ENCODE measurements at places on chromosomes 7 and 10.

DNA sequence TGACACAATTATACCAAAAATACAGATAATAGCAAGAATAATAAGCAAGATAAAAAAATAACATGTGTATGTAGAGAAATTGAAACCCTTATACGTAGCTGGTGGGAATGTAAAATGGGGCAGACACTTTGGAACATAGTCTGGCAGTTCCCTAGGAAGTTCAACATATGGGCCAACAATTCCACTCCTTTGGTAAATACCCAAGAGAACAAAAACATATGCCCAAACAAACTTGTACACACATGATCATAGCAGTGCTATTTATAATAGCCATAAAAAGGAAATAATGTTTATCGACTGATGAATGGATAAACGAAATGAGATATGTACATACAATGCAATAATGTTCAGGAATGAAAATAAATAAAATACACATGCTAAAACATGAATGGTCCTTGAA lies 462.4 kb upstream of the SORCS1 start:
- no peak for DNase-seq

- DNase-seq: no peak
Measured at GRCh38 chr7:134480730-134481129, 21.8 kb upstream of the AKR1B1 start.

- peak; percentile 6 for DNase-seq
Measured at GRCh38 chr10:55091691-55092328, 290.8 kb upstream of the PCDH15 start.

DNA sequence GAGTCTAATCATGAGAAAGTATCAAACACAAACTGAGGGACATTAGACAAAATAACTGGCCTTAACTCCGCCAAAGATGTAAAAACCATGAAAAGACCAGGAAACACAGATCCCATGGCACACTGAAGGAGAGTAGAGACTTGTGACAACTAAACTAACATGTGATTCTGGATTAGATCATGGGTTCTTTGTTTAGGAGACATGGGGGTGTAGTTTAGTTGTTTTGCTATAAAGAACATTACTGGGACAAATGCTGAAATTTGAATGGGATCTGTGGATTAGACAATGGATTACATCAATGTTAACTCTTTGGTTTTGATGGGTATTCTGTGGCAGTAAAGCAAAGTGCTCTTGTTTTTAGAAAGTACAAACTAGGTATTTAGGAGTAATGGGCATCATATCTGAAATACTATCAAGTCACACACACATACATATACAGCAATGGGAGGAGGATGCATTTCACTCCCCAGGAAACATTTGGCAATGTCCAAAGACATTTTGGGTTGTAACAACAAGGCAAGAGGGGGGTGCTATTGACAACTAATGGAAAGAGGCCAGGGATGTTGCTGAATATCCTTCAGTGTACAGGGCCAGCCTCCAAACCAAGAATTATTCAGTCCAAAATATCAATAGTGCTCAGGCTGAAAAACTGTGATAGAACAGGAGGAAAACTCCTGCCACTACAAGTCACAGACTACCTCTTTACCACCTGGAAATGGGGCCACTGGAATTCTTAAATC lies 32.4 kb downstream of the WAPL start:
- no peak for DNase-seq

DNA sequence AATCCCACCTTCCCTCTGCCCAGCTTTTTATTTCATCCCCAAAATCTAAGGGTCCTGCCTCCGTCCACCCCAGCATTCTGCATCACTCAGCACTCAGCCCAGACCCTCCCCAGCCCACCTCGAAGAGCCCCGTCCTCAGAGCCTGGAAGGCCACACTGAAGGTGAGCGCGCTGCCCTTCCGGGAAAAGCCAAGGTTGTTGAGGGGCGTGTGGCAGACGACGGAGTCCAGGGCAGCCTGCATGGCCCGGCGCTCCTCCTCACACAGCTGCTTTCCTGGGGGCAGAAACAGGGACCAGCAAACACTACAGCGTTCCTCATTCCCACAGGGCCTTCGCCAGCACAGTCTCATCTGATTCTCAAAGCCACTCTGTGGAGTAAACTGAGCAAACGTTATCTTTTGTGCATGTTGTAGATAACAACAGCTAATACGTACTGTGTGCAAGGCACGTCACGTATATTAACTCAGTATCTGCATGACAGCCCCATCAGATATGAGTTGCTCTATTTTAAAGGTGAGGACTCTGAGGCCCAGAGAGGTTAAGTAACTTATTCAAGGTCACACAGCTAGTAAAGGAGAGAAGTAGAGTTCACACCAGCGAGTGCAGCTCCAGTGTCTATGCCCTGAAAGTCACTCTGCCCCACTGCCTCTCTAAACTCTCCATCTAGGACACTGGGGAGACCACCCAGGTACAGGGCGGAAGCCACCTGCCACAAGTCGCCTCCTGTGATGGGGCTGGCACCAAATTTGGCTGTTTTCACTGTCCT lies 2.8 kb downstream of the TRAPPC14 start:
- DNase-seq: no peak

DNA sequence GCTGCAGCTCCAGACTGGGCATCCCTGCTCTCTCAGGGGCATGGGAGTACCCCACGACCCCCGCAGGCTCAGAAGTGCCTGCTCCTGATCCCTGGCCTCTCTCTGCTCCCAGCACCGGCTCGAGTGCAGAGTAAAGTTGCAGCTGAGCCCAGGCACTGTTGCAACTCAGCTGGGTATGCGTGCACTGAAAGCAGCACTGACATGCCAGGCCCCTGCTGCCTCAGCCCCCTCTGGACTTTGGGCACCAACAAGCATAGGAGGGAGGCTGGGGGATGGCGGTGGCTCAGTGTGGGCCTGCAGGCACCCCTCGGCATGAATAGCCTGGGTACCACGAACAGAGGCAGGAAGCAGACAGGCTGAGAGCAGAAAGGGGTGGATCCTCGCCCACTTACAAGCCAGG lies 295.3 kb downstream of the GRM8 start:
- DNase-seq: no peak

- peak; percentile 22 for DNase-seq
Measured at GRCh38 chr10:45249978-45250693, 65.3 kb downstream of the OR13A1 start.

DNA sequence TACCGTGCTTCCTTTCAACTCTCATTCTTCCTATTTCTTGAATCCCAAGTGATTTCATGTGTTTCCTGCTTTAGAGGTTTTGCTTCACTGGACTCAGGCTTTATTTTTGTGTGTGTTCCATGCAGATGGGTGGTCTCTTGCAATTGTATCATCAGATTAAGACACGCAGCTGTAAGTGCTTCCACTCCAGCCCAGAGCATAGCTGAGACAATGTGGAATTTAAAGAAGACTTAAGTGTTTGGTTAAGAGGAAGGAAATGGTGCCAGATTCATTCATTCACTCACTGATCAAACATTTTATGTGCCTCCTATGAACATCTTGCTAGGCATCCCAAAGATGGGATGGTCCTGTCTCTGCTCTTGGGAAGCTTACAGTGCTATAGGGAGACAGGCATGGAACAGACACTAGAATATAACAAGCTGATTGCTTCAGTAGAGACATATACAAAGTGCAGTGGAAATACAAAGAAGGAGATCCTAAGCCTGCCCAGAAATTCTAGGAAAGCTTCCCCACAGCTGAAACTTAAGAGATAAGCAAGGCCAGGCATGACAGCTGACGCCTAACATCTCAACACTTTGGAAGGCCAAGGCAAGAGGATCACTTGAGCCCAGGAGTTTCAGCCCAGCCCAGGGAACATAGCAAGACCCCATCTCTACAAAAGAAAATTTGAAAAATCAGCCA lies 46.1 kb upstream of the LRRC17 start:
- no peak for DNase-seq

GRCh38 chr7:149209518-149210269 lies 14.3 kb downstream of the ZNF282 start:
- no peak for DNase-seq

GRCh38 chr7:114823290-114823689 lies 98.6 kb upstream of the MDFIC start:
- no peak for DNase-seq

DNA sequence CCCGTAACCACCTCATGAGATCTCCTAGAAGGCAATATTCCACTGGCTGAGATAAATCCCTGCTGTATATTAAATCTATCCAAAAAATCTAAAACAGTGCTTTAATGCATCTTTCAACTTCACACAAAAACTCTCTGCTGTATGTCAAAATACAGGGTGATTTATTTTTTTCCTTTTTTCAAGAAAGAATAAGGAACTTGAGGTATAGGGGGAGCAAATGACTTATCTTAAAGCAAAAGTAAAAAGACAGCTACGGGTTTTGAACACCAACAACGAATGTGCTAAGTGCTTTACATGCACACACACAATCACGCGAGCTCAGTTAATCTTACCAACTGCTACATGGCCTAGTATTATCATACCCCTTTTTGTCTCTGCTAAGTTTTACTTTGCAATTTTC lies 168.9 kb upstream of the PHF14 start:
- no peak for DNase-seq

DNA sequence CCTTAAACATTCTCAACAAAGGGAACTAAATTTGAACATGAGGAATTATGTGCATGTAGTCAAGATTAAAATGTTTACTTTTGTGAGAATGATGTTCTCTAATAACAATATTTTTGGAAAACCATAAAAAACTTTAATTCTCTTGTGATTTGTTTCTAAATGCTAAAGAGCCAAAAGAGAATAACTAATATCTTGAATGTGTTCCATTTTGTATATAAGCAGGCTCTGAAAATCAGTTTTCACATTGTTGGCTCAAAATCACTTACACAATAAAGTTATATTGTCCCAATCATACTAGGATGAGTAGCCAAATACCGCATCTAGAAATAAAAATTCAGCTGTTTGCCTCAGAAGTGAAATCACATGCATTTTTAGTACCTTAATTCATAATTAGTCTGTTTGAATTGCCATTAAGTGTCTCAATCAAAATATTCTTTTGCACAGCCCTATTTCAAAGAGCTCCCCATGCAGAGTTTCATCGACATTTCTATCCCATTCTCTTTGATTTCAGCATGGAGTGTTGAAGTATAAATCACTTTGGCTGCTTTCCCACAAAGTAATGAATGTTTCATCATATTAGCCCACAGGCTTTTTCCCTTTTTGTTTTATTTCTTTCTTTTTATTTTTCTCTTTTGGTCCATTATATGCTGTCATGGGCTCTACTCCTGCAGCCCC lies 420.3 kb upstream of the POM121L12 start:
- DNase-seq: no peak

- DNase-seq: no peak
Measured at GRCh38 chr7:111108496-111108895, 17.6 kb downstream of the LRRN3 start.

DNA sequence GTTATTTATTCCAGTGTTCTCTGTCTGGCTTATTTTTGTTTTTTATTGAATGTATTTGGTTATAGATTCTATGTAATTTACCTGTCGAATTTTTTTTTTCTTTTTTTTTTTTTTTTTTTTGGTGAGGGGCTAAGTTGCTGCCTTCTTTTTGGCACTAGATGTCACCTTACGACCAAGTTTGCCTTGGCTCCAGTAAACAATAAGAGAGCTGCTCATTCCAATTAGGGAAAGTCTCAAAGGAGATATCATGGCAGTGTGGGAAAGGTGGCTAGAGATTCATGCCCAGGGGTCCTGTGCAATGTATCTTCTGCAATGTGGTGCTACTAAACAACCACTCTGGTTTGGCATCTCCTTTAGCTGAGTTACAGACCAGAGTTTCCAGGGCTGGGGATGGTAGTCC lies 84.0 kb downstream of the PTPN20 start:
- DNase-seq: no peak

DNA sequence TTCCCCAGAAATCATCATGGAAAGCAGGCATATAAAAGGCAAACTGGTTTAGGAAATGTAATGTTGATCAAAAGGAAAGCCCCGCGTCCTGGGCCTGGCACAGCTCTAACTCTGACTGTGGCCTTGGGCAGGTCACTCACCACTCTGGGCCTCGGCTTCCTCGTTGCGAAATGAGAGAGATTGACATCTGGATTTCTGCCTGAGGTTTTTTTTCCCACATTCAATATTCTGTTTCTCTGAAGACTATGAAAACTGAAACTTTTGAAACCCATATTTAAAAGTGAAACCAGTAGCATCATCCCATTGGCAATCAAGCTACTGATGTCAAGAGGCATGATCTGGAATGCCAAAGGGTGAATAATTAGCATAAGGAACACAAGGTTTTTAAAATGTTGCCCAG lies 369.7 kb upstream of the NPVF start:
- DNase-seq: no peak

DNA sequence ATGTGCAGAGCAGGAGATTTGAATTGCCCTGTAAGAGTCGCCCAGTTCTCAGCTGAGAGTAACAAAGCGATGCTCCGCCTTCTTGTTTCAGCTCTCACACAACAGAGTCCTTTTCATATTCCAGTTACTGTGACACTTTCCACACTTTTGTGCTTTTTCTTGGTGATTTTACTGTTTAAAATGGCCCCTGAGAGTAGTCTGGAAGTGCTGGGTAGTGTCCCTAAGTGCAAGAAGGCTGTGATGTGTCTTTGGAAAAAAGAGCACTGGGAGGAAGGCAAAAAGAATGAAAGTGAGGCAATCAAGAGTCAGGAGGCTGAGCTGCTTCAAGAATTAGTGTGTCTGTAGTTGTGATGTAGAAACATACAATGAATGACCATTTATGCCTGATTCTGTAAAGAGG lies 201.2 kb upstream of the SEMA3E start:
- no peak for DNase-seq

DNA sequence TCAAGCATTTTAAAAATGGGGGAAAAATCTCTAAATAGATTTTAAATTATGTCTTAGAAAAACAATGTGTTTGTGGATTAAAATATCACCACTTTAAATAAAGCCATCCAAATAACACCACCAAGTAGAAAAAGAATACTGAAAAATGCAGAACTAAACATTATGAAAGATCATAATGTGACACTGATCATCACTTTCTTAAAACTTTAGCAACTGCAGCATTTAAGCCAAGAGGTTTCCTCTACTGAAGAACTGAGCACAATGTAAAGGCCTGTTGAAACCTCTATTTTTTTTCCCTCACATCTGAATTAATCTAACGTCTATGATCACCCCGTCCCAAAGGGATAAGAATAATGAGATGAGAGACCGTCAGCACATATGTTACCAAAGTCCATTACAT lies 18.6 kb downstream of the MINDY3 start:
- no peak for DNase-seq

GRCh38 chr10:35870665-35871310 lies 228.7 kb upstream of the FZD8 start:
- no peak for DNase-seq

DNA sequence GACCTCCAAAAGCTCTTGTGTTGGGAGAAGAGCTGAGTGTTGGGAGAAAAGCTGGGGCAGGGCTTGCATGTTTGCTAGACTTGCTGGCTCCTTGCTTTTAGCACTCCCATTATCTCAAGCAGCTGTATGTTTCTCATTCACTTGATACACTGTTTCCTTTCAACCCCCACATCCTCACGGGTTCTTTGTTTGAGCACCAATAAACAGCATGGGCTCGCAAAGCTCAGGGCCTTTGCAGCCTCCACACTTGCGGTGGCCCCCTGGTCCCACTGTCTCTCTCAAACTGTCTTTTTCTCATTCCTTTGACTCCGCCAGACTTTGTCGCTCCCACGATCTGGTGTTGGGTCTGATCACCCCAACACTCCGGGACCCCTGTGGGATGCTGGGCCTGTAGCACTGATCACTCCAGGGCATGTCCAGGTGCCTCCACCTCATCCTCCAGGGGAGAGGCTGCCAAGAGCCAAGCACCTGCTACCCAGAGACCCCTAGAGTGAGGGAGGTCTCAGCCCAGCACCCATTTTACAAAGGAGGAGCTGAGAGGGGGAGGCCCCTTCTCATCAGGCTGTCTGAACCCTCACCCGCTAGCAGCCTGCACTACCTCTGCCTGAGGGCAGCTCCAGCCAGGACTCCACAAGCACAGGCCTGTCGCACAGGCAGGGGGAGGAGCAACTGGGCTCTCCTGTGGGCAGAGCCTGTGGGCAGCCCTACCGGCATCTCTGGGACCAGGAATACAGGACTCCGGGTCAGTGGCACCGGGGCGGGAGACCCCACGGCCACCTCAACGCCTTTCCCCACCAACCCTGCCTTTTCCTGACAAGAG lies 49.1 kb upstream of the MSMB start:
- no peak for DNase-seq
